ENCODE measurements at places on chromosomes 1 and 21.

DNA sequence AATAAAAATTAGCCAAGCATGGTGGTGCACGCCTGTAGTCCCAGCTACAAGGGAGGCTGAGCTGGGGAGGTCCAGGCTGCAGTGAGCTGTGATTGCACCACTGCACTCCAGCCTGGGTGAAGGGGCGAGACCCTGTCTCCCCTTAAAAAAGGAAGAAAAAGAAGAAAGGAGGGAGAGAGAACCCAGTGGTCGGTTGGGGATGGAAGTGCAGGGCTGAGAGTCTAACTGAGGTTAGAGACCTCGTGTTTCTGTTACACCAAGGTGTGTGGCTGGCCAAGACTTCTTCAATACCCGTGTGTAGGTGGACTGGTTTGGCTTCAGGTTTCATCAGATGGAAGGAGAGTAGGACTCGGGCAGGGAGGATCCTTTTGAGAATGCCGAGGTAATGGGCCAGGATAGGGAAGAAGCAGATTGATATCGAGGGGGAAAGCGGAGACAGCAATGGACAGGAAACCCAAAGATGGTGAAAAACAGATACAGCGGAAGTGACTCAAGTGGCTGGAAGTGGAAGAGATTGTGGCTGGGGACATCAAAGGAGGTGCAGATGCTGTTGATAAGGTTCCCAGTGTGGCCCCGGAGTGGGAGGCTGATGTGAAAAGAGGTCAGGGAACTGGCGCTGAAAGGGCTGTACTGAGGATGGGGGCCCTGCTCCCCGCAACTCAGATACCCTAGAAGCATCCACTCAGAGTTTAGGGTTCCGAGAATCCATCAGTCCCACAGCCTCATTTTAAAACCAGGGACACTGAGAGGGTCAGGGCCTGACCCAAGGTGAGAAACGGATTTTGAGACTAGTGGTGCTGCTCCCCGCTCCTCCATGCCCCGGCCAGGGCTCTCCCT is 681 bp upstream of the UBXN10 start:
- DNase-seq = no peak

DNA sequence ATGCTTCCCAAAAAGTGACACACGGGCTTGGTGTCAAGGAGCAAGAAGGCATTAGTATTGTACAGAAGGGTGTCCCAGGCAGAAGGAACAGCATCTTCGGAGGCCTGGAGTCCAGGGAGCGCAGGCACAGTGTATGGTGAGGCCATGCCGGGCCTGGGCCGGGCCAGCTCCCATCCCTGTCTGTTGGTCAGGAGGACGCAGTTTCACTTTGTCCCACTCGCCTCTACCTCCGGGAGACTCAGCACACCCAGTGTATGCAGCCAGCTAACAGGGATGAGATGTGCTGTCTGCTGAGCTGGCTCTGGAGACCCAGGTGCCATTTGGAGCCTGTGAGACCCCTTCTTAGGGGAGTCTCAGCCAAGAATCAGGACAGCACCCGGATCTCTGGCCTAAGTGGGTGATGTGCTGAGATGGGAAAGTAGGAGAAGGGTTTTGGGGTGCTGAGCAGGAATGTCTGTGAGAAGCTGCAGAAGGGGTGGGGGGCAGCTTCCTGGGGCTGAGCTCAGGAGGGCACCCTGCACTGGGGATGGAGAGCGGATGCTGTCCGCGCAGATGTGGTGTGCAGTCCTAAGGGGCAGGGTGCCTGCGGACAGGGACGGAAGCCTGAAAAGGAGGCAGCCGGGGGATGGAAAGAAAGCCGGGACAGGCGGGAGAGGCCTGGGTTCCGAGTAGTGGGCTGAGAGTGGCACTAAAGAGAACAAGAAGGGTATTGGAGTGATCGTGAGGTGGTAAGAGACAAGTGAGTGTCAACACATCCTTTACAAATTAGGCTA is 25.7 kb downstream of the DMRTB1 start:
- no peak for DNase-seq

- no peak for DNase-seq
Measured at GRCh38 chr1:181062836-181063428, 25.6 kb upstream of the IER5 start.

DNA sequence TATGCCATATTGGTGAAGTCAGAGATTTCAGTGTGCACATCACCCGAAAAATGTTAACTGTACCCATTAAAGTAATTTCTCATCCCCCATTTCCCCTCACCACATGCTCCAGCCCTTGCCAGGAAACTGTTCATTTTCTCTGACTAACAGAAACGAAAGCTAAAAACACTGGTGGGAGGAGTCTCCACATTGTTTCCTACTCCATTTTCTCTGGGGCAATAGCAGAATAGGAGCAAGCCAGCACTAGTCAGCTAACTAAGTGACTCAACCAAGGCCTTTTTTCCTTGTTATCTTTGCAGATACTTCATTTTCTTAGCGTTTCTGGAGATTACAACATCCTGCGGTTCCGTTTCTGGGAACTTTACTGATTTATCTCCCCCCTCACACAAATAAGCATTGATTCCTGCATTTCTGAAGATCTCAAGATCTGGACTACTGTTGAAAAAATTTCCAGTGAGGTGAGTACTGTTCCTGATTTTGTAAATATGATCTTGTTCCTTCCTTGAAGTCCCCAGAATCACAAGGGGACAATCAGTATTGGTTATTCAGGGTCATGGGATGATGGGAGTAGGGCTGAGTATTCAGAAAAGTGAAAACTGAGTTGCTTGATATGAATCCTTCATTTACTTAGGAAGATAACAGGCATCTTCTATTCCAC is at the start of gene IFI16:
Gene IFI16, plus strand, starts transcription at position 204 of the 658 bp plus-strand sequence. CDS start 4,774 bp downstream, outside the sequence.
- DNase-seq = peak; percentile 85

DNA sequence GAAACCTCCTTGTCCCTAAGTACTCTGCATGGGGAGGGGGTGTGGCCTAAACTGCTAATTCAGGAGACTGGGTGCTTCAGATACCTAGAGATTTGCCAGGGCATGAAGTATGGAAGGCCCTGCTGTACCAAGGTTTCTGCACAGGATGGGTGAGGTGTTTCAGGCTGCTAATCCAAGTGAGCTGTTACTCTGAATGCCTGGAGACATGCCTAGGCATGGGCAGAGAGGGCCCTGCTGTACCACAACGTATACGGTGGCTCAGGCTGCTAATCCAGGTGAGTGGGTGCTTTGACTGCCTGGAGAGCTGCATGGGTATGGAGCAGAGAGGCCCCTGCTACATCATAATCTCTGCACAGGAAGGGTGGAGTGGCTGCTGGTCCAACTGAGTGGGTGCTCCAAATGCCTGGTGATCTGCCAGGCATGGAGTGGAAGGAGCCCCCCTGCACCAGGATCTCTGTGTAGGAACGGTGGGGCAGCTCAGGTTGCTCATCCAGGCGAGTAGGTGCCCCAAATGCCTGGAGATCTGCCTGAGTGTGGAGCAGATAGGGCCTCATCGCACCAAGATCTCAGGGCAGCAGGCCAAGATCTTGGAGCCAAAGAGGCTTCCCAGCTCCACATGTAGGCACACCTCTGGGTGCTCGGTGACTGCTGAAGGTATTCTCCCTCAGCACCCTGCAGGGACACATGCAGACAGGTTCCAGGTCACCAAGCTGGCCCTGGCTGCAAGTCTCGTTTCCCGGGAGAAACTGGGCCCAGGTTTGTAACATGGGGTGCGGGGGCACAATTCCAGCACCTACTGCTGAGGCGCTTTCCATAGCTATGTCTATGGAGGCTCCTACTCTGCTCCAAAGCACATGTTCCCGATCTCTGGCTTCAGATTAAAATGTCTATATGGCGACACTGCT is 252.5 kb upstream of the PLXNA2 start:
- DNase-seq = no peak

DNA sequence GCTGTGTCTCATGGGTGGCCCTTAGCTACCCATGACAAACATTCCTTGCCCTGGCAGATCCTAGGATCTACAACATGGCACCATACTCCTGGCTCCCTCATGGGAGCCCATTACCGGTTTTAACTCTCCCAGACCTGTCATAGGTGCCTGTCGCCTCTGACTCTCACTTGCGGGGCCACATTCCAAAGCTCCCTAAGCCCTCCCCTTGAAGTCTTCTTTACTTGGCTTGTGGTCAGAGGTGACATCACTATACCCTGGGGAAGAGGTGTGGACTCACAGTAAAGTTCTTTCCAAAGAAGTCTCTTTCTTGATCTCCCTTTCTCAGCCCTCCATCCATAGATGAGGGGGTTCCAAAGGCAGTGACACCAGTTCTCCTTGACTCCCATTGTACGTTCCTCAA is 5.4 kb upstream of the SLAMF9 start:
- DNase-seq = peak; percentile 59

DNA sequence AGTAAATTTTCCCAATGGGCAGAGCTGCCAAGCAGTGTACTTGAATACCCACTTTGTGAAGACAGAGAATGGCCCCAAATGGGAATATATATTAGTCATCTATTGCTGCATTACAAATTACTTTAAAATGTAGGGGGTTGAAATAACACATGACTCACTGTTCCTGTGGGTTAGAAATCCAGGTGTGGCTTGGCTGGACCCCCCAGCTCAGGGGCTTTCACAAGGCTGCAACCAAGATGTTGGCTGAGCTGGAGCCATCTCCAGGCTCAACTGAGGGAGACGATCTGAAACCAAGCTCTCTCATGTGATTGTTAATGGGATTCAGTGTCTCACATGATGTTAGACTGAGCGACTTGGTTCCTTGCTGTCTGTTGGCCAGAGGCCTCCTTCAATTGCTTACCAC is 33.4 kb upstream of the ARHGAP29 start:
- no peak for DNase-seq

- DNase-seq = no peak
Measured at GRCh38 chr1:10610901-10611600, 136.3 kb downstream of the PEX14 start.

DNA sequence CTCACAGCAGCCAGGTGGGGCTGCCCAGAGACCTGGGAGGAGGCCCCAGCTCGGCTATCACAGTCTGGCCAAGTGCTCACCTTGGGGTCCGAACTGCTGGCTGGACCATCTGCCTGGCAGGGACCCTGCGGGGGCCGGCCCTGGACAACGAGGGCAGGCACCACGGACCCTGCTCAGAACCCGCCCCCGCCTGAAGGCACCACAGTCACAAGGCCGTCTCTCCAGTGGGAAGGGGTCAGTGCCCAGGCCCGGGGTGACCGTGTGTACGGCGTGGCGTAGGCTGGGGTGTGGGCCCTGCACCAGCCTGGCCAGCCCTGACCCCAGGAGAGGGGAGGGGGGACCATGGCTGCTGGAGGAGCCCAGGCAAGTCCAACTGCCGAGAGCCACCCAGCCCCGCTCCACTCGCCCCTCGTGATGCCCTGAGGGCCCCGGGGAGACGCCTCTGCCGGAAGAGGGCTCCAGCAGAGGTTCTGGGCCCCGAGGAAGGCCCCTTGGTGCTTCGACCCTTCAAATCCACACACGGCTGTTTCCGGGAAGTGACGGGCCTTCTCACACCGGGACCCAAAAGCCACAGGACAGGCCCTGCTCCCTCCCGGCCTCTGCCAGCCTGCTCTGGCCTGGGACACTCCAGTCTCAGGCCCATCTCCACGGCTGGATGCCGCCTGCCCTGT is 11.2 kb upstream of the RNF223 start:
- DNase-seq = peak; percentile 69

DNA sequence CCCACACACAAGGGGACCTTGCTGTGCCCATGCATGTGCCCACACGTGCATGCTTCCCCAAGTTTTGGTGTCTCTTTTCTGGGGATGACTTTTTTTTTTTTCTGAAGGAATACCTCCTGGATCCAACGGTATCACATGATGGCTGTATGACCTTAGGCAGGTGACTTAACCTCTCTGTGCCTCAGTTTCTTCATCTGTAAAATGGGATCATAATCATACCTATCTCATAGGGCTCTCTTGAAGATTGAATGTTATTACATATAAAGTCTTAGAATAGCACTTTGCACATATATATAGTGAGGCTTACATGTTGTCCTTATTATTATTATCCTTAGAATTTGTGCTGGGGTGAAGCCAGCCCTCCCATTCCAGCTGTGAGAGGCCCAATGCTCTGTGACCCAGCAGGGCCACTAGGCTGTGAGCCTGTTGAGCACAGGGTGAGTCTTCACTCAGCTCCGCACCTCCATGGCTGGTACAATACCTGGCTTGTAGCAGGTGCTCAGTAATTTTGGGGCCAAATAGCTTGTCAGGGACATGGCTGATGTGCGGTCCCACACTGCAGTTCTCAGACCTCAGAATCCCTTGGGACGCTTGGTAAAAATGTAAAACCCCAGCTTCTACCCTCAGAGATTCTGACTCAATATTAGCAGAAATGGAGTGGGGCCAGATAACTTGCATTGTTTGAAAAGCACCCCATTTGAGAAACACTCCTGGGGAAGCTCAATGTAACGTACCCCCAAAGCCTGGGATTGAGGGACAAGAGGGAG is 20.6 kb downstream of the STUM start:
- DNase-seq = no peak

DNA sequence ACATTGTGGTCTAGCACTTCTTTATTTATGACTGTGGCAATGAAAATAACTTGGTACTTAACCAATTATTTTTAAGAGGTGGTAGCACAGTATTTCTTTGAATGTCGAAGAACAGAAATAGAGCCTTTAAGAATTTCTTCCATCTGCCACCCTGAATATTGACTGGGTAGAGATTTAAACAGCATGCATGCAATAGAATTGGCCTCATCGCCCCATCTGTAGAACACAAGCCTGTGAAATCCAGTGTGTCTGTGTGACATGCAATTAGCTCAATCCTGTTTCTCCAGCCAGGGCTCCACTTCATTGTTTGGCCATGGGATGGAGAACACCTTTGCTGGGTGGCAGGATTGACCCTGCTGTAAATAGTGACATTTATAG is 17.1 kb upstream of the KLHDC8A start:
- no peak for DNase-seq

DNA sequence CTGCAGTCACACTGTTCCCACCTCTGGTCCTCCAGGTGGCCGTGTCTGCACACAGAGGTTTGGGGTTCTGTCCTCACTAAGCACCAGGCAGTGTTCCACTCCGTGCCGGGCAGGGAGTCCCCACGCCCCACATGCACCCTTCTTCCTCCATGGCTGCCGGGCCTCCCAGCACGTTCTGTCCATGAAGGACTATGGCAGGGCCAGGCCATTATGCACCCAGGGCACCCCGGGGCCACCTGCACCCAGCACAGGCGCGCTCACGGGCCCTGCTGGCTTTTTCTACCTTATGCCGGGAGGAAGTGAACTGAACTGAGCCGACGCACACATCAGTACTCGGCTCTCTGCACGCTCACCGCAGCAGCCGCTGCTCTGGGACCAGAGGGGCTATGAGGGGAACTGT is 10.3 kb downstream of the PANK4 start:
- no peak for DNase-seq

- peak; percentile 89 for DNase-seq
Measured at GRCh38 chr1:235415008-235415904, 48.0 kb downstream of the TBCE start.

- no peak for DNase-seq
Measured at GRCh38 chr1:45112661-45113060, 93.7 kb downstream of the ZSWIM5 start.
